ENCODE measurements at places on chromosomes 1 and 21.

DNA sequence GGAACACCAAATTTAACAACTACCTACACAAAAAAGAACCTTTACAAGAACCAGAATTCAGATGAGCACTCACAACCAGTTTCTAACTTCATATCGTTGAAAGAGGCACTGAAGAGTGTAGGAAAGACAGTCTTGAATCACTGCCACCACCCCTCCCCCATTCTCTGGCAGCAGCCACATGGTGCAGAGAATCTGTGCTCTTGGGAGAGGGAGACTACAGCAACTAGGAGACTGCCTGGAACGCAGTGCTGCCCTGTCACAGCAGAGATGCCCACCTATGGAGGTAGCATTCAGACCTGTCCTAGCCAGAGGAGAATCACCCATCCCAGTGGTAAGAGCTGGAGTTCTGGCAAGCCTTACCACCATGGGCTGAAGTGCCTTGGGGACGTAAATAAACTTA is 7.3 kb downstream of the CCN1 start:
- no peak for DNase-seq

DNA sequence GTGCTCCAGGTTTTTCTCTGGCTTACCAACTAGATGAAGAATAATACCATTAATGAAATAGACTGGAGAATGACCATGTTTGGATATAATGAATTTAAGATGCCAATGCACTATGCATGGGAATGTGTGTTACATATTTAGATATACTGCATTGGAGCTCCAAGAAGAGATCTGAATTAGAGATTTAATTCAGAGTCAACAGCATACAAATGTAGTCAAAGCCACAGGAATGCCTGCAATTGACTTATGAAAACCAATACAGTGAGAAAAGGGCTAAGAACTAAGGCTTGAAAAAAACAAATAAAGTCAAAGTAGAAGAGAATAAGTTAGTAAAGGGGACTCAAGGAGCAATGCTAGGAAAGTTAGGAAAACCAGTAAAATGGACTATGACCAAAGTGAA is 59.1 kb downstream of the USP24 start:
- DNase-seq = no peak

DNA sequence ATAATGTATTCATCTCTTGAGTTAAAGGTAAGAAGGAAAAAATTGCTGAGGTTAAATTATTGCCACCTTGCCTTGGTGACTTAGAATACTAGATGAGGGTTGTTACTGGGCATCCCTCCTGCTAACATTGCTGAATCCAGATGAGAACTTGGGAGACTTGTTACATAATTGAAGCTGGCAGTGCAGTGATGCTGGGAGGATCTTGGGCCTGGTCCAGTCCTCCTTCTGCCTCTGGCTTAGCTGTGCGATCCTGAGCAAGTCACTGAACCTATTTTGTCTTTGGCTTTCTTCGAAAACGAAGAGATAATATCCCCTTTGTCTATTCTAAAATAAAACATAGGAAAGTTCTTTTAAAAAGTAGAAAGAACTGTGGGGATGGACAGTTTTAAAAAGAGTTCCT is 244.9 kb upstream of the NRIP1 start:
- DNase-seq = no peak

DNA sequence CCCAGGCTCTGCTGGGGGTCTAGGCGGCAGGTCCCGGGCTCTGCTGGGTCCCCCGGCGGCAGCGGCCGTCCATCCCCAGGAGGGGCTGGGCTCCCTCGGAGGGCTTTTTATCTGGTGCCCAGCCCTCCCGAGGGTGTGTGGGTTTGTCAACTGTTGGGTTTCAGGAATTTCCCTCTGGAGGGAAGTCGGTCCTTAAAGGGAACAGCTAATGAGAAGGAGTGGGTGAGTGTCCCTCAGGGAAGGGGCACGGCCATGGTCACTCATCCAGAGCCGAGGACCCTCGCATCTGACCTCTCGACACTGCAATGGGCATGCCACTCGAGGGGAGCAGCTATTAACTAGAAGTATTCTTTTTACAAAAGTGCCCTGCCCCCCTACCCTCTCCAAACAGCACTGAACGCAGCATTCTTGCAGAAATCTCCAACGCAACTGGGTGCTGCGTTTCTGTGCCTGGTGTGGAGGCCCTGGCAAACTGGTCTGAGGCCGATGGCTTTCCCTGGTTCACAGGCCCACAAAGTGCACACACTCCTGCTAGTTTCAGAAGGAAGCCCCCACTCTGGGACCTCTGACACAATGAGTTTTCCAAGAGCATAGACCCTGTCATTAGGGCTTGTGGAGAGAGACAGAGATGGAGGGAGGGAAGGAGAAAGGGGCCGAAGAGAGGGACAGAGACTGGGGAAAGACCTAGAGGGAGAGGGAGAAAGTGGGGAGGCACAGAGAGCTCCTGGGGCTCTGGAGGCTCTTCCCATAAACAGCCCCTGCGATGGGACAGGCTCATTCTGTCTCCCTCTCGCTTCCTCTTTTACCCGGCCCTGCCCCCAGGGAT is 1.0 kb upstream of the TSPEAR start:
- DNase-seq = no peak

DNA sequence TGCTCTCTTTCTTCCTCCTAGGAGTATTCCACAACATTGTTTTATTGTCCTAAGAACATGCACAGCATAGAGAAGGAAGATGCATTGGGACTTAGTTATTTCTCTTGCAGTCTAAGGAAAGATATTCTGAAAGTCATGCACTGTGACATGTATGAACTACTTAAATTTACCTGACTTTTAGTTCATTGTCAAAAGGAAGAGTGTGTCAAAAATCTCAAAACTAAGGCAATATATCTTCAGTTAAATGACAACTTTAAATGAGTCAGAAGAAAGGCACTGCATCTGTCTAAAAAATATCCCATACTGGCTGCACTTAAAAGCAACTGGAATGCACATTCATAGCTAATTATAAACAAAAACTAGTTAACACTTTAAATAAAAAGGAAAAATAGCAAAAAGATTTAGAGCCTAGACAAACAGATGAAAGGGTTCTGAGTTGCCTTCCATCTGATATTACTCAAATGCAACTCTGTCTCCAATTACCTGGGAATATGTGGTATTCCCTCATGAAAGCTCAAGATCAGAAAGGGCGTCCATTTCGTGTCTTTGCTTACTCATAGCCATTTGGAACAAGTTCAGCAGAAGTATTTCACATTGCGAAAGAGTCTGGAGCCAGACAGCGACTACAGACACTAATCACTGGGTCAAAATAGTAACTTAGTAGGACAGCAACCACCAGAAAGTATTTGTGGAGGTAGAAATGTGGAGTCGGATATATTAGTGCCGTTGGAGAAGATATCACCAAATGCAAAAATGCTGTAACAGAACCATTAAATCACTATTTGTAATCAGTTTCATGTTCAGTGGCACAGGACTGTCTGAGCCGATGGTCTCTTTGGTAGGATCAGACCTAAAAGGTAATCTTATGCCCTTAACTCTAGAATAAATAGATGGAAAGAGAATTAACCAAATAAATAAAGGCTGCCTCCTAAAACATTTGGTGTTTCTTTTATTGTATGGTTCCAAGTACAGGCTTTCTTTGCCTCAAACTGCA is 225.7 kb downstream of the GREM2 start:
- DNase-seq = no peak

DNA sequence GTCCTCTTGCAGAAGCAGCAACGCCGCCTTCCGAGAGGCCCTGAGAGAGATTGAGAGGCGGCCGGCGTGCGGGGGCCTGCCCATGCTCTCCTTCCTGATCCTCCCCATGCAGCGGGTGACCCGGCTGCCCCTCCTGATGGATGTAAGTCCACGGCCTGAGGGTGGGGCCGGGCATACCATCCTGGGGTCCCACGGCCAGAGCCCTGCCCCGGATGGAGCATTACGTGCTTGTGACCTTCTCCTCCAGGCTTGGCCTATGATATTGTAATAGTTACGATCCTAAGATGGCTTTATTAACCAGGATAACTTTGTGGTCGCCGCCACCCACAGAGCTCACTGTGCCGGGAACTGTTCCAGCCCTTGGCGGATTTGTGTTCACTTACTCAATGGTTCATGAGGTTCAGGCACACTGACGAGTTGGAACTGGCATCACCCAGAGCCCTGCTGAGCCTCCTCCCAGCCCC is 18.9 kb downstream of the ARHGEF16 start:
- DNase-seq = no peak
